ENCODE measurements at places on chromosomes 5 and 9.

DNA sequence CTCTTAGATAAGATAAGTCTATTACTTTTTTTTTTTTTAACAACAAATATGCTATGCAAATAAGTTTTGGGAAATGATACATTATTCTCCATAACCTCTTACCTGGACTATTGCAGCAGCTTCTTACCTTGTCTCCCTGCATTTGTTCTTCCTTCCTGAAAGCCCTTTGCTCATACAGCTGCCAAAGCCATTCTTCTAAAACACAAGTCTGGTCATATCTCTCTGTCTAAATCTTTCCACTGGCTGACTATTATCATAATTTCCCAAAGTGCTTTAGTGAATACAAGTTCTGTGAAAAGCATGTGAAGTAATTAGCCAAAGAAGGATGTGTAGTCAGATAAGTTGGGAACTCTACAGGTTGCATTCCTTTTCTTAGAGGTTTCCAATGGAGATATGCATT, 115.4 kb upstream of the CNTLN start:
- no peak for DNase-seq

- no peak for DNase-seq
Observed at GRCh38 chr5:72194846-72195245, 87.6 kb downstream of the MAP1B start.

DNA sequence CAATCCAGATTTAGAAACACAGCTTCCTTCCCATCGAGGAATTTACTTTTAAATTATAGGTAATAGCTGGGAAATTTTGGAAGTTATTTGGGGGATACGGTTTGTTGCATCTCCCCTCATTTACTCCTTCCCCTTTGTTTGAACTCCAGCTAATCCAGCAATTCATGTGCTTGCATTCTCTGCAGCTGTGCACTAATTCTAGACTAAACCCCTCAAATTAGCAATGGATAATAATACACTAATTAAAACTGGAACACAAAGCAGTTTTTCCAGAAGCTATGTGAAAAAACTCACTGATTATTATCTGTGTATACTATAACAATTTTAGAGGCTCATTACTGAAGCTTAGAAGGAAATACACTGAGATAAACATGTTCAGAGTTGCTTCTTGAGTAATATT, 751.2 kb upstream of the ZNF608 start:
- DNase-seq, result no peak

GRCh38 chr5:170538696-170539586, 35.1 kb downstream of the KCNIP1 start:
- no peak for DNase-seq

DNA sequence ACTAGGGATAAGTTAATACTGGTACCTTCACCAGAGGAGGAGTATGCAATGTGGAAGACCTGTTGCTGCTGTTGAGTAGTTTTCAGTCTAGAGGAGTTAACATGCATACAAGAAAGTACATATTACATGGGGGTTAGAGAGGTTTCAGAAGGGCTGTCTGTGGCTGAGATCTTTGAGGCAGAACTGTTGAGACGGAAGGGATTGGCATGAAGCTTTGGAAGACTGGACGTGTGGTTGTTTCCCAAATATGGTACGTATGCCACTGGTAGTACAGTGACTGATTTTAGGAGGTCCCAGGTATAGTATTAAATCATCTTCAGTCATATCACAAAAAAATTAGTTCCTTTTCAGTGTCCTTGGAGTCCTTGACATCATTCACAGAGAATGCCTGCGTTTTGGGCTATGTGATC, 17.6 kb downstream of the TNFAIP8 start:
- DNase-seq, result no peak

GRCh38 chr5:124912638-124913328, 166.3 kb upstream of the ZNF608 start:
- no peak for DNase-seq

GRCh38 chr5:44542470-44542869, 153.2 kb upstream of the FGF10 start:
- DNase-seq, result no peak

- DNase-seq, result no peak
Observed at GRCh38 chr9:17623965-17624364, 45.1 kb downstream of the SH3GL2 start.

DNA sequence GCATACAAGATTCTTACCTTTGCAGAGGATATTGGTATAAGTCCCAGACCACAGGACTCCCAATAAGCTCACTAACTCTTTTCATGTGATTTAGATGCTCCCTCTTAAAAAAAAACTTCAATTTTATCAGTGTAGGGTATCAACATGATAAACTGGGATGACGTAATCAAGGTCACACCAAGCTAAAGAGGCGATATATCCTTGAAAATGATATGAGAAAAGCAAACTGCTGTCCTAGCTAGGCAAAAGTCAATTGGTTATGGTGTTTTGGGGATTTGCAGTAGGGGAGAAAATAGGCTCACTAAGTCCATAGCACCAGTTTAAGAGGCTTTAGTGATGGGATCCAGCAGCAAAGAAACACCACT, 354.4 kb downstream of the DIRAS2 start:
- DNase-seq, result no peak

DNA sequence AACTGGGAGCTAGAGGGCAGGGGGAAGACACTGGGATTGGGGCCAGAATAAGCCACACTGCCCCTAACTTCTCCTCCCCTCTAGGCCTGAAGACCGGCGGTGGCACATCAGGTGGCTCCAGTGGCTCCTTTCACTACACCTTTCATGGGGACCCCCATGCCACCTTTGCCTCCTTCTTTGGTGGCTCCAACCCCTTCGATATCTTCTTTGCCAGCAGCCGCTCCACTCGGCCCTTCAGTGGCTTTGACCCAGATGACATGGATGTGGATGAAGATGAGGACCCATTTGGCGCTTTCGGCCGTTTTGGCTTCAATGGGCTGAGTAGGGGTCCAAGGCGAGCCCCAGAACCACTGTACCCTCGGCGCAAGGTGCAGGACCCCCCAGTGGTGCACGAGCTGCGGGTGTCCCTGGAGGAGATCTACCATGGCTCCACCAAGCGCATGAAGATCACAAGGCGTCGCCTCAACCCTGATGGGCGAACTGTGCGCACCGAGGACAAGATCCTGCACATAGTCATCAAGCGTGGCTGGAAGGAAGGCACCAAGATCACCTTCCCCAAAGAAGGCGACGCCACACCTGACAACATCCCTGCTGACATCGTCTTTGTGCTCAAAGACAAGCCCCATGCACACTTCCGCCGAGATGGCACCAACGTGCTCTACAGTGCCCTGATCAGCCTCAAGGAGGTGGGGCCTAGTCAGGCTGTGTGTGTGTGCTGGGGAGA, 6.8 kb downstream of the DNAJB5 start:
- DNase-seq, result no peak

DNA sequence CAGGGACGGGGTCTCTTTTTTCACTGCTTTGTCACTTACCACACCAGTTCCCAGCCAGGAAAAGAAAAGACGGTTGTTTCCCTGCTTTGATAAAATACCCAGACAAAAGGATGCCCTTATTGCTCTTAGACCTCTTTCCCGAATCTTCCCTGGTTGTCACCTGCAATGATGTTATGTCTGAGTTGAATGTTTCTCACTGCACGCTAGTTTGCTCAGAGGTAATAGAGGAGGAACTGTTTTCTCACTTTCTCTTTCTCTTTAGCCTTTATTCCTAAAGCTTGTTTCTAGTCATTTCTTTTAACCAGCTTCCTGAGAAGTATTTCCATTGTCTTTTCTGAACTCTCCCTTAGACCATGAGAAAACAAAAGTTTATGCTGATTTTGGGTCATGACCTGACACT, 32.9 kb downstream of the ACER2 start:
- DNase-seq, result no peak

- no peak for DNase-seq
Observed at GRCh38 chr5:160976181-160976580, 124.2 kb upstream of the ATP10B start.

DNA sequence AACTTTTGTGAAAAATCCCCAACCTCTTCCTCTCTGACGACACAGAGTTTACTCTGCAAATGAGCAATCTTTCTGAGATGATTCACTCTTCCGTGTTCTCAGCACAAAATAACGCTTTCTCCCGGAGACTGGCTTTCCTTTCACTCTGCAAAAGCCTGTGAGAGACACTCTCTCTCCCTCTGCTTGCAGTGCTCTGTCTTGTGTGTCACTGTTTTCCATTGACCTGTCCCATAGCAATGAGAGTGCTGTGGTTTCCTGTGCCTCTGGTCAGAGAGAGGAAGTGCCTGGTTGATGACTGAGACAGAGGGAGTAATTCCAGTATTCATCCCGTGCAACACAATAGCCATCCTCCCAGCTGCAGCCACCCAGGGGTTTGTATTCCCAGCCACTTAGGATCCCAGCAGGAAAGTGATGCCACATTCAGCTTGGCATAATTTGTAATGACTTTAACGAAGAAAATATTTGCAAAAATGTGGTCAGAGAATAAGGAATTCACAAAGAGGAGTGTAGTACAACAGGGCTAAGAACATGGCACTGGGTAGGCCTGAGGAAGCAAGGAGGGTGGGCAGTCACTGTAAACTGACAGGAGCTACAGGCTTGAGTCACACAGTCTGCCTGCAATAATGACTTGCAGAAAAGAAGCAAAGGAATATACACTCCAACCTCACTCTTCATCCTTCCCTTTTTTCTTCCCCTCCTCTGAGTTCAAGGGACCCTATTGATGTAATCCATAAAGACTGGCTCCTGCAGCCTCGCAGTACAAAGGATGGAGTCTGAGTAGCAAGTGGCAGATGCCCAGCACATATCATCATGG, 463.5 kb upstream of the RGMB start:
- DNase-seq, result no peak

- no peak for DNase-seq
Observed at GRCh38 chr9:6889868-6890267, 132.1 kb downstream of the KDM4C start.

- no peak for DNase-seq
Observed at GRCh38 chr5:149646564-149646963, 65.3 kb downstream of the ARHGEF37 start.

GRCh38 chr5:116395631-116396203, 178.9 kb downstream of the SEMA6A start:
- no peak for DNase-seq

- no peak for DNase-seq
Observed at GRCh38 chr9:116379821-116380220, 226.2 kb downstream of the PAPPA start.

GRCh38 chr9:75997206-75997605, 106.7 kb downstream of the PCSK5 start:
- no peak for DNase-seq

DNA sequence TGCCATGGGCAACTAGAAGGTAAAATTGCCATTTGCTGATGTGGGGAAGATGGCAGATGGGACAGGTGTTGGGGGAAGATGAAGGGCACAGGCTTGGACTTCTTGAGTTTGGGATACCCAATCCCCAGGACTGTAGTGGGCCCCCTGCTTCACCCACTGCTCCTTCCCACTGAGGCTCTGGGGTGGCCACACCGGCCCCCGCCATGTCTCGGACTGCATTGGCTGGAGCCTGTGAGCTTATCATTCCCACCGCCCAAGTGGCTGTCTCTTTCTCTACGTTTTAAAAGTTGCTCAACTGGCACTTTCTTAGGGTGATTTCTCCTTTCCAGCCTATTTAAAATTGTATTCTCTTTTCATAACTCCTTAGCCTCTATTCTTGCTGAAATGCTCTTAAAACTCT, 730.0 kb upstream of the ADAMTS16 start:
- DNase-seq, result no peak

DNA sequence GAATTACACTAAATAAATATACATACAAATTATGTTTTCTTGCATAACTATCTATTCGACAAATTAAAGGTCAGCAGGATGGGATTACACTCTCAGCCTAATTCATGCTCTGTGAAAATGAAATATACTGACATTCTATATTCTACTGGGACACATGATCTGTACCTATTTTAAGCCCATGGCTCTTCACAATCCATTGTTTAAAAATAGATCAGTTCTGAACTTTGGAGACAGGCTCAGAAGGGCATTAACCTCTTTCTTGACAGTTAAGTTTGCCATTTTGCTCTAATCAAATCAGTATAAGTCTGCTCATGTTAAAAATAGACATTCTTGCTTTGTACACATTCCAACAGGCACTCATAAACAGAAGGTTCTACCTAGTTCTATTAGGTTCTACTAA, 361.2 kb downstream of the HCN1 start:
- DNase-seq, result no peak

DNA sequence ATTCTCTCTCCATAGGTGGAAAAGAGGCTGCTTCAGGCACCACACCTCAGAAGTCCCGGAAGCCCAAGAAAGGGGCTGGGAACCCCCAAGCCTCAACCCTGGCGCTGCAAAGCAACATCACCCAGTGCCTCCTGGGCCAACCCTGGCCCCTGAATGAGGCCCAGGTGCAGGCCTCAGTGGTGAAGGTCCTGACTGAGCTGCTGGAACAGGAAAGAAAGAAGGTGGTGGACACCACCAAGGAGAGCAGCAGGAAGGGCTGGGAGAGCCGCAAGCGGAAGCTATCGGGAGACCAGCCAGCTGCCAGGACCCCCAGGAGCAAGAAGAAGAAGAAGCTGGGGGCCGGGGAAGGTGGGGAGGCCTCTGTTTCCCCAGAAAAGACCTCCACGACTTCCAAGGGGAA, 16.4 kb downstream of the CD74 start:
- no peak for DNase-seq

DNA sequence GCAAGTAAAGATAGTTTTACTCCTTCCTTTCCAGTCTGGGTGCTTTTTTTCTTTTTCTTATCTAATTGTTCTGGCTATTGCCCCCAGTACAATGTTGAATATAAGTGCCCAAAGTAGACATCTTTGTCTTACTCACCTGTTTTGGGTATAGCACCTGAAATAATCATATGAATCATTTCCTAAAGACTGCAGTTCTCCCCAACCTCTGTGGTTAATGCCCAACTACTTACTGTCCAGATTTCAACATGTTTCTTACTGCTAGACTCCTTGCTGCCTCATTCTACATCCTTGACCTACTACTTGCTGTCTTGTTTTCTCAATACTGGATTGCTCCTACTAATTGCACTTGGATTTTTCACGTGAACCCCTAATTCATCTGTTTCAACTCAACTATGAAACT, 8.8 kb upstream of the HSDL2 start:
- DNase-seq, result no peak

DNA sequence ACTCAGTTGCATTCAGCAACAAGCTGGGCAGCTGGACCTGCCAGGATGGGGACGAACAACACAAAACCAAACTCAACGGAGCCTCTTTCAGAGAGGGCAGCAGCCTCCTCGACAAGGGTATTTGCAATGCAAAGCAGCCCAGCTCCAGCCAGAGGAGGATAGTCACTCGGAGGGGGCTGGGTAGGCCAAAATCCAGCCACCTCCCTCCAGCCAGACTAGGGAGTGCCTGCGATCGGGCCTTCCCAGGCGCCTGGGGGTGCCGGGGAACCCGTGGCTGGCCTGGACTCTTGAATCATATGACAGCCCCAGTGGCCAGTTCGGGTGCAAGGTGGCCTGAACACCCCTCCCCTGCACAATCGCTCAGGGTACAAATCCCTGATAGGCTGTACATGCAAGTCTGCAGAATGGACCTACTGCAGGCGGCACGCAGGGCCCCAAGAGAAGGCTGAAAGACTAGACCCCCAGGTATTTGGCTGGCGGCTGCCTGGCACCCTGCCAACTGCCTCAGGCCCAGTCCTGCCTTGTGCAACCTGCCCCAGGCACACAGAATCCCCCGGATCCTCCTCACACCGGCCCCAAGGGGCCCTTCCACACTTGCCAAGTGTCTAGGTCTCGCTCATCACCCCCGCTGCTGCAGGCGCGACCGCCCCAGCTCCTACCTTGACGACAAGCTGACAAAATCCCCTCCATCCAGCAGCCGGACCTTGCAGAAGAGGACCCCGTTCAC, 1.3 kb downstream of the EEIG1 start:
- no peak for DNase-seq
